ENCODE measurements at places on chromosomes 5 and 9.
A peak's percentile ranks its signal among the peaks of the same experiment; 100 is the strongest.

DNA sequence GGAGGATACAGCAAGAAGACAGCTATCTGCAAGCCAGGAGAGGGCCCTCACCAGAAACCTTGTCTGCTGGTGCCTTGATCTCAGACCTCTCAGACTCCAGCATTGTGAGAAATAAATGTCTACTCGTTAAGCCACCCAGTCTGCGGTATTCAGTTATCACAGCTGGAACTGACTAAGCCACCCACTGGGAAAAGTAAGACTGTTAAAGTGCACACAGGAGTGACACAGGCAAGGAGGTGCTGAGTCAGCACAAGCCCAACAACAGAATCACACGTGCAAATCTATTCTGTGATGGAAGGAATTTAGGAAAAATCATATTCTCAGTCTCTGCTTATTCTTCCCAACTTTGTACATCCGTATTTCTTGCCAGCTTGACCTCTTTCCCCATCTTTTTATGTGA lies 200.0 kb downstream of the NR2F1-AS1 start:
- no peak for DNase-seq

DNA sequence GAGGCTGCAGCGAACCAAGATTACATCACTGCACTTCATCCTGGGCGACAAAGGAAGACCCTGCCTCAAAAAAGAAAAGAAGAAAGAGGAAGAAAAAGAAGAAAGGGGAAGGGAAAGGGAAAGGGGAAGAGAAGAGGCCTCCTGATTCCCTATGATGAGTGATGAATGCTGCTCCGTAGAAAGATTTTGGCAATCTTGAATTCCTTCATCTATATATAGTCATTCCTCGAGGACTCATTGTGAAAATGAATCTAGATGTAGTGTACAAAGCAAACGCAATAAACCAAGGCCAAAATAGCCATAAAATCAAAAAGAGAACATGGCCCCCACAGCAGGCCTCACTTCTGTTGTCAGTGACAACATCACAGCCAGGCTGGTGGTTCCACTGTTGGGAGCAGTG lies 218.0 kb downstream of the DCP2 start:
- no peak for DNase-seq

DNA sequence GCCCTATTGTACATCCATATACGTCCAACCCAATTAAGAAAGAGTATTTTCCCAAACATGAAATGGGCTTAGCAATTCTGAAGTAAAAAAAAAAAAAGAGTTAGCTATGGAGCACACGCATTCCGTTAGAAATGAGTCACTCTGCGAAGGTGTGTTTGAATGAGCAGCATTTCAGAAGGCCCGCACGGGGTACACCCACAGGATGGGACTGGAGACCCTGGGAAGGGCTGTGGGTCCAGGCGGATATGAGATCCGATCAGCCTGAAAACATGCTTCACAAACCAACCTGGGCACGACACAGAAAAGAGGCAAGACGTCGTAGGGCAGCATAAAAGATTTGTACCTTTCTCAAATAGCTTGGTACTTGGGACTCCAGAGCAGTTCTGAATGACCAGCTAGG lies 173.9 kb upstream of the KLF9 start:
- DNase-seq, result no peak

- DNase-seq, result no peak
Measured at GRCh38 chr9:29044959-29045358, 1471.7 kb upstream of the C9orf72 start.

- DNase-seq, result peak; percentile 7
Measured at GRCh38 chr5:55211184-55211874, 15.8 kb downstream of the MCIDAS start.

- DNase-seq, result no peak
Measured at GRCh38 chr5:170429014-170429413, 39.8 kb upstream of the KCNMB1 start.

- DNase-seq, result no peak
Measured at GRCh38 chr5:44691802-44692201, 116.9 kb upstream of the MRPS30 start.

DNA sequence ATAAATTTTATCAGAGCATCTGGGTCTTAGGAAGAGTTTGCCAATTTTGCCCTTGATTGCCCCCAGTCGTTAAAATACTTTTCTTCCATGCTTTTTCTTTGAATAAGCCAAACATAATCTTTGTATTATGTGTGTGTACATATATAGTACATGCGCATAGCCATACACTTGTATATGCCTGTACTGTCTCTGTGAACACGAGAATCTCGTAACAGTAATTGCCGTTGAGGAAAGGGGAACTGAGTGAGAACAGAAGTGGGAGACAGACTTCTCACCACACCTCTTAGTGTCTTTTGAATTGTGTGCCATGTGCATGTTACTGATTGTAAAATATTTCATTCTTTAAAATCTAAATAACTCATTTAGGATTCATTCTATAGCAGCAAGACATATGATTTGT lies 79.6 kb upstream of the GRHPR start:
- no peak for DNase-seq

DNA sequence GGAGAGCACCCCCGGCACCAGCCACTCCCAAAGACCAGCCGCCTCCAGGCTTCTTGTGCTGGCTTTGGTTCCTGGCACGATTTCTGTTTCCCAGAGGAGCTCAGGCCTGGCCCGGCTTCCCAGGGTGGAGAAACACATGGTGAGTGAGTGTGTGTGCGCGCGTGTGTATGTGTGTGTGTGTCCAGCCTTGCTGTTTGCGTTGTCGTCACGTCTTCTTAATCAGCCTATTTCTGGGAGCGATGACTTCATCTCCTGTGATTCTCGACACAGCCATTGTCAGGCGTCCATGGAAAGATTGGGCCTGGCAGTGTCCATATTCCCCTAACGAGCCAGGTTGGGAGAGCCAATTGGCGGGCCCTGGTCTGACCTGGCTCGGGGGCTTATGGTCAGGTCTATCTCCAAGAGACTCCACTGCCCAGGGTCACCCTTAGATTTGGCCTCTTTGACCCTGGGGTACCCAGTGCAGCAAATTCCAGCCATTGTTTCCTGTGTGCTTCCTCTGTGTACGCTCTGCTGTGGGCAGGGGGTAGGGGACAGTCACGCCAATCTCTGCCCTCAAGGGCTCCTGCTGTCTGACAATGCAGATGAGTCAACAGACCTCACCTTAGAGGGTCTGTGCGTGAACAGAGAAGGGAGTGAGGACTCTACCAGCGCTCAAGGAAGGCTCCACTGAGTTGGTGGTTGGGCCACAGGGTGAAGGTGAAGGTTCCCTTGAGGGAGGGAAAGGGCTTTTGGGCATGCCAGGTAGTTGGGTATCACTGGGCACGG lies 73.8 kb downstream of the DAB2IP start:
- DNase-seq, result no peak

GRCh38 chr5:80036615-80037014 lies 1.5 kb downstream of the THBS4 start:
- no peak for DNase-seq
